ENCODE measurements at places on chromosomes 1 and 21.

- DNase-seq, result no peak
Observed at GRCh38 chr21:43687566-43688399, 28.4 kb downstream of the RRP1B start.

GRCh38 chr1:63668298-63668697 lies 75.1 kb downstream of the PGM1 start:
- DNase-seq, result no peak

- no peak for DNase-seq
Observed at GRCh38 chr1:93602101-93602500, 79.5 kb downstream of the BCAR3 start.

GRCh38 chr1:183912265-183912886 lies 107.5 kb downstream of the RGL1 start:
- no peak for DNase-seq

DNA sequence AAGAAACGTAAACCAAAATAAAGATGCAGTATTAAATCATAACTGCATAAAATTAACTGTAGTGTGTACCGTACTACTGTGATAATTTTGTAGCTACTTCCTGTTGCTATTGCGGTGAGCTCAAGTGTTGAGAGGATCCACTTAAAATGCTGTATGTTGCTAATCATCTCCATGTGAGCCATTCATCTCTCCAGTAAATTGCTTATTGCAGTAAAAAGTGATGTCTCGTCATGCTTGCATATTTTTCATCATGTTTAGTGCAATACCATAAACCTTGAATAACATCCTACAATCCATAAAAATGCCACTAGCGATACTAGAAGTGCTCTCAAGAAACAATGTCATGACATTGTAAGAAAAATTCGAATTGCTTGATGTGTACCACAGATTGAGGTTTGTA lies 66.3 kb downstream of the RAVER2 start:
- DNase-seq, result no peak
